Activated naive CD8-positive, alpha-beta T cell treated with anti-CD3 and anti-CD28 coated beads, Interleukin-2, amount 10 ng/mL, durations not matched to agents 7 days and 5 days (primary cell): ENCODE measurements at places on chromosomes 7 and 10. TPM values are rescaled to one million over a fixed set of nuclear protein-coding genes. Genes with fewer than 3 reads are reported as not detected.

- no peaks in the 10 kb centered on the region for H3K27me3 ChIP-seq
- peaks cover 51% of the 10 kb centered on the region for H3K4me1 ChIP-seq
- H3K4me3 ChIP-seq = peak overlapping the region; percentile 41
- H3K36me3 ChIP-seq = peaks cover 2% of the 10 kb centered on the region
- no peak for DNase-seq
Measured at GRCh38 chr7:142440219-142440905, 182.5 kb upstream of the PRSS58 start.

DNA sequence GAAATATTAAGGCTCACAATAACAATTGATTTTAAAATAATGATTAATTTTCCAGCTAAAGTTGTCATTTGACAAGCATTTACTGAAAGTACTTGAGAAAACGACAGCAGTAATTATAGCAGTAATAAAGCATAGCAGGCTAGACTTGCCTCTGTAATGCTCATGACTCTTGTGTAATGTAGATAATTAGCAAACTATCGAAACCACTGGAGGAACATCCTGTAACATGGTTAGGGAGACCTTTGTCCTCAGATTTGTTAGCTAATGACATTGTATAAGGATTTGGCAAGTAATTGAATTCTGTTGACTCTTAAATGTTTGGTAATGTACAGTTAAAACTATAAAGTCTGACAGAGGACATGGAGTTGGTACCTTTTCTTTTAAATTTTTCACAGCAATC is 24.8 kb downstream of the ARL4A start:
- H3K36me3 ChIP-seq = no peaks in the 10 kb centered on the region
- no peak for DNase-seq
- no peak overlapping the region for H3K27ac ChIP-seq

- H3K4me1 ChIP-seq = peaks cover 4% of the 10 kb centered on the region
- DNase-seq = no peak
- H3K36me3 ChIP-seq = no peaks in the 10 kb centered on the region
Measured at GRCh38 chr7:102305414-102306268, 19.0 kb downstream of the SH2B2 start.

- no peak for DNase-seq
- no peaks in the 10 kb centered on the region for H3K4me1 ChIP-seq
- no peak overlapping the region for H3K4me3 ChIP-seq
- no peak overlapping the region for H3K27ac ChIP-seq
Measured at GRCh38 chr10:91514787-91515186, 104.6 kb downstream of the HECTD2 start.

DNA sequence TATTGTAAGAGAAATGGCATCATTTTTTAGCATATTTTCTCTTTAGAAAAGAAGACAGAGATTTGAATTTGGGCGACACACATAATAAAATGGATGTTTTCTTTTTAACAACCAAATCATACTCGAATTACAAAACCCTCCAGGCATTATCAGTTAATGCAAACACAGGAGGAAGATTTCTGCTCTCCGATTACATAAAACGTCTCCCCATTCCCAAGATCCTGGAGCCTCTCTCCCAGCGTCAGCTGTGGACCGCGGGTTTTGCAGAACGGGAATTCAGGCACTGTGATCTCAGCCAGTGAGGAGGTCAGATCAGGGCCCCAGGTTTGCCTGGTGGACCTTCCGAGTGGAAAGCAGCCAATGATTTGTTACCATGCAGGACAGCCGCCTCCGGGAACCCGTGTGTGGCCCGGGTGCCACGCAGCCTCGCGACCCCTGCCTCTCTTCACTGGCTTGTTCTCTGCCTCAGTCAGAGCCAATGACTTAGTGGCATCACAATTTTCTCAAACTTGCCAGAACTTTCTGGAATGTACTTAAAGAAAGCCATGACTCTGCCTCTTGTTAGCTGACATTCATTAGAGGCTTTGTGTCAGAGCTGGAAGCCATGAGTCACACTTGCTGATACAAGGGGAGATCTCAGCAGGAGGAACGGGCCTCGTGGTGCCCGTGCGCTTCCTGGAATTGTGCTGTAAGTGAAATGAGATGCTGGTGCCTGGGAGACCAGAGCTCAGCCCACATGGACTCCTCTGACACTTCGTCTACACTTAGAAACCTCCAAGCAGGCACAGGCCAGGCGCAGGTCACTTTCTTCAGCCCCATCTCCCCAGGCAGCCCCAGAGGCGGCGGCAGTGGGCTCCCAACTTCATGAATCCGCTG is 246.1 kb downstream of the KLF6 start:
- no peaks in the 10 kb centered on the region for H3K36me3 ChIP-seq
- no peak for DNase-seq
- no peaks in the 10 kb centered on the region for H3K4me1 ChIP-seq
- H3K27me3 ChIP-seq = peaks cover 6% of the 10 kb centered on the region
- H3K27ac ChIP-seq = no peak overlapping the region

The R3HCC1L gene
- total RNA-seq = 19.6 TPM
